ENCODE measurements at places on chromosomes 16 and 17.

DNA sequence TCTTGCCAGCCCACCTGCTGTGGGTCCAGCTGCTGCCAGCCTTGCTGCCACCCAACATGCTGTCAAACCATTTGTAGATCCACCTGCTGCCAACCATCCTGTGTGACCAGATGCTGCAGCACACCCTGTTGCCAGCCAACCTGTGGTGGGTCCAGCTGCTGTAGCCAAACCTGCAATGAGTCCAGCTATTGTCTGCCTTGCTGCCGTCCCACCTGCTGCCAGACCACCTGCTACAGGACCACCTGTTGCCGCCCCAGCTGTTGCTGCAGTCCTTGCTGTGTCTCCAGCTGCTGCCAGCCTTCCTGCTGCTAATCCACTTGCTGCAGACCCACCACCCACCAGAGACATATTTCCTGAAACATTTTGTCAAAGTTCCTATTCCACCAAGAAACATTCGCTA is 641 bp downstream of the KRTAP9-1 start:
- no peak for DNase-seq

- DNase-seq, result peak; percentile 88
Measured at GRCh38 chr16:1057252-1057932, 15.2 kb upstream of the SSTR5 start.

DNA sequence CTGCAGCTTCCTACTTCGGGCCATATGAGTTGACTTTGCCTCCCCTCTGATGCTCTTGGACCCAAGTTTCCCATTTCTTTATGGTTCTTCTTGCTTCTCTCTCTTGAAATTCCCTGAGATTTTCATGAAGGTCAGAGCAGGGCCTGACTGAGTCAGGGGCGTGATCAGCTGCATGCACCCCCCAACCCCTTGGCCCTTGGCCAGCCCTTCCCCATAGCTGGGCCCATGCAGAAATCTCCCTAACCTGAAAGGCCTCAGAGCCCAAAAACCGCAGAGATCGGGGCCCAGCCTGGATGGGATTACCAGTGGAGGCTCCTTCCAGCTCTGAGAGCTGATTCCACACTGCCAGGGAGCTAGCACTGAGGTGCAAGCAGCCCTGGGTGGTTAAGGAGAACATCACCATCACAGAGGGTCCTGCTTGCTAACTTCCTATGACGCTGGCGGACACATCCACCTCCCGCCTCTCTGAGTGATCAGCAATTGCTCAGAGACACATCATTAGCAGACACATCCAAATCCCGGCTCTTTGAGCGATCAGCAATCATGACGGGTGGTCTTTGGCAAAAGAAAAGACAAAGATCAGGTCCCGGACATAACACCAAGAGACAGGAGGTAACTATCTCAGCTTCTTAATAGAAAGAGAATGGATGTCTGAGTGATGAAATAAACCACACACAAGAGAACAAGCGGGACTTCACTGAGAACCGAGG is 161.5 kb downstream of the C16orf78 start:
- no peak for DNase-seq

DNA sequence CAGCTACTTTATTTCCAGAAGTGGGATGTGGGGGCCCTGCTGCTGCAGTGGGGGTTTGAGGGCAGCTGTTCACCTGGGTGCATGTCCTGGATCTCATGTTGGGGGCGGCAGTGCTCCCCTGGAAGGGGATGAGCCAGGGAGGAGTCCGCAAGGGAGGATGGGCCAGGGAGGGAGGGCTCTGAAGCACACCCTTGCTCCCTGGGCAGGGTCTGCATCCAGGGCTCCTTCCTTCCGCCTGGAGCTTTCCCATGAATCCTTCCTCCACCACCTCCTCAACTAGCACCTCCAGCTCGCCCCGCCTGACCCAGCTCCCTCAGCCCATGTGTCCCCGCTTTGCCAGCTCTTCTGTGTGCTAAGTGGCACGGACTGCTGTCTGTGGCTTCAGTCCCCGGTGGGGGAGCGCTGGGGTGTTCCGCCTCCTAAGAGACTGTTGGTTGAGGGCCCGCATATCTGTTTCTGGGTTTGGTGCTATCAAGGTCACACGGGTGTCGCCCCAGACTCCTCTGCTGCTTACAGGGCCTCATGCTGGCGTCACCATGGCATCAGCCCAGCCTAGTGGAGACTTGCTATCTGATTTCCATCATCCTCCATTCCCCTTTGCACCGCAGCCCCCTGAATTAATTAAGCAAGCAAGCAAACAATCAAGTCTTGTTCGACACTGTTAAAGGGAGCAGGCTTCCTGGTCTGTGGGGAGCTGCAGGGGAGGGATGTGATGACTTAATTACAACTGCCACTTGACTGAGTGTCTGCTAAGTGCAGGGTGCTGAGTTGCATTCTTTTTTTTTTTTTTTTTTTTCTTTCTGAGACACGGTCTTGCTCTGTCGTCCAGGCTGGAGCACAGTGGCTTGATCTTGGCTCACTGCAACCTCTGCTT is 71.8 kb downstream of the PRKCA start:
- DNase-seq, result peak; percentile 86

DNA sequence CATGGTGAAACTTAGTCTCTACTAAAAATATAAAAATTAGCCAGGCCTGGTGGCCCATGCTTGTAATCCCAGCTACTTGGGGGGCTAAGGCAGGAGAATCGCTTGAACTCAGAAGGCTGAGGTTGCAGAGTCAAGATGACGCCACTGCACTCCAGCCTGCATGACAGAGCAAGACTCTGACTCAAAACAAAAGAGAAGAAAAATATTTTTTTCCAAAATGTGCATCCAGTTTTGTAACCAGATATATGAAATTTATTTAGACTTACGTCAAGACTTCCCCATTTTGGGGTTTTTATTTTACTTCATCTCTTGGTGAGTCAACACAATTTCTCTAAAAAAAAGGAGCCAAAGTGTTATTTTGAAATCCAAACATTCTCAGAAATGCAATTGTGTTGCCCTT is 5.5 kb upstream of the TM4SF5 start:
- DNase-seq, result no peak

GRCh38 chr17:9828296-9829295 is 2.9 kb downstream of the GLP2R start:
- peak; percentile 19 for DNase-seq

- no peak for DNase-seq
Measured at GRCh38 chr17:64706224-64707049, 44.3 kb upstream of the SMURF2 start.

- DNase-seq, result peak; percentile 50
Measured at GRCh38 chr17:17447264-17447663, 29.5 kb upstream of the MED9 start.

GRCh38 chr17:80248001-80248893 is 12.4 kb upstream of the RNF213 start:
- no peak for DNase-seq

- peak; percentile 14 for DNase-seq
Measured at GRCh38 chr17:33868899-33869298, 386.2 kb upstream of the CCL2 start.

GRCh38 chr16:8946544-8946943 is 17.2 kb downstream of the USP7 start:
- DNase-seq, result peak; percentile 54

- peak; percentile 88 for DNase-seq
Measured at GRCh38 chr17:29240968-29241963, 5.4 kb upstream of the CRYBA1 start.

DNA sequence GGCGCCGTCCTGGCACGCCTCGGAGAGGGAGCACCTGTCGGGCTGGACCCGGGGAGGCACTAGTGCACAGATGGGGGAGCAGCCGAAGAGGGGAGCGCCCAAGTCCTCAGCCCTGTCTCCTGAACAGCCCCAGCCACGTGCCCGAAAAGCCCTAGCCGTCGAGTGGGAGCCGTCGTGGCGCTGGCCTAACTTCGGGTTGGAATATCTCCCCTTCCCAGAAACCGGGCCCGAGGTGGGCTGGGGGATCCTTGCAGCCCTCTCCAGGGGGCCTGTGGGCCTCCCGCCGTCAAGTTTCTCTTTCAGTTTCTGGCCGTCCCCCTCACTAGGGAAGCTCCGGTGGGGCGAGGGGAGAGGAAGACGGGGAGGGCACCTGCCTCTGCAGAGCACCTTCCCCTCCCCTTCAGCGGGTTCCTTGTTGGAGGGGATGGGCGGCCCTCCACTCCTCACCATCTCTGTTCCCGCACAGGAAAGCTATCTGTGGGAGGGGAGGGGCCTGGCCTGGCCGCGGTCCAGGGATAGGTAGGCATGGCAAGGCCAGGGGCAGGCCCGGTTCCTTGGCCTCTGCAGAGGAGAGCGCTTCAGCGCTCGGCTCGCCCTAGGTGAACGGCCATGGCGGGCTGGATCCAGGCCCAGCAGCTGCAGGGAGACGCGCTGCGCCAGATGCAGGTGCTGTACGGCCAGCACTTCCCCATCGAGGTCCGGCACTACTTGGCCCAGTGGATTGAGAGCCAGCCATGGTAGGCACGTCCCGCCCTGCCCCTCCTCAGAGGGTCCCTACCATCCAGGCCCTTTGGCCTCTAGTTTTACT is 709 bp downstream of the STAT5A start:
- peak; percentile 78 for DNase-seq
